ENCODE measurements at places on chromosomes 13 and 19. TPM values are rescaled to one million over a fixed set of nuclear protein-coding genes. Genes with fewer than 3 reads are reported as not detected.

USHBP1 gene
- total RNA-seq: 7.6 TPM

MEF2B gene
- 1.4 TPM for total RNA-seq

SRRM5 gene
- 0.16 TPM for total RNA-seq

DNA sequence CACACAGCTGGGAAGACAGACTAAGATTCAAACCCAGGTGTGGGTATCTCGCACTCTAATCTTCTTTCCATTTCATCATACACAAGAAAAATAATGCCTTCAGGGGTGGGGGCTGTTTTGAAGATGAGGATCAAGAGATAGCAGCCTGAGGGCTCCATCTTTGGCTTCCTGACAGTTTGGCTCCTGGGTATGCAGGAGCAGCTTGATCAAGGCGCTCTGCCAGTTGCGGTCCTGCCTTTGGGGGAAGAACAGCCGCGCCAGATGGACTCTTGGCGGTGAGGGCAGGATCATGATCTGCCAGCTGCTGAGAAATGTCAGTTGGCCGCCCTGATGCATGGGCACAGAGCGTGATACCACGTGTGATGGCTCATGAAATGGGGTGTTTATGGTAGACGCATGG, 119.1 kb downstream of the IER2 start:
- no peak for DNase-seq

- DNase-seq: no peak
Observed at GRCh38 chr13:68023838-68024581, 793.9 kb upstream of the PCDH9 start.

DNA sequence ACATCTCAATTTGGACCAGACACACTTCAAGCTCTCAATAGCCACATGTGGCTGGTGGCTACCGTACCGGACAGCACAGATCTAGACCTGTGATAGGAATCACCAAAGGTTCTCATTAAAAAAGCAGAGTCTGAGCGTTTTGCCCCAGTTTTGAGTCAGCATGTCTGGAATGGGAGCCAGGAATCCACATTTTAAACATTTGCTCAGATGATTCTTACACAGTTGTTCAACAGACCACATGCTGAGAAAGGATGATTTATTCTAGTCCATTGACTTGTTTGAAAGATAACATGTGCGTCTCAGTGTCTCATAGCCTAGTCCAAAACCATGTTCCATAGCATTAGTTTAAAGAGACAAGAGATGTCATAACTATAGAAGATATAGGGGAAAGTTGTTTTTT, 53.4 kb downstream of the FLT3 start:
- DNase-seq: no peak

- no peak for DNase-seq
Observed at GRCh38 chr13:32986552-32986951, 29.7 kb upstream of the KL start.

DNA sequence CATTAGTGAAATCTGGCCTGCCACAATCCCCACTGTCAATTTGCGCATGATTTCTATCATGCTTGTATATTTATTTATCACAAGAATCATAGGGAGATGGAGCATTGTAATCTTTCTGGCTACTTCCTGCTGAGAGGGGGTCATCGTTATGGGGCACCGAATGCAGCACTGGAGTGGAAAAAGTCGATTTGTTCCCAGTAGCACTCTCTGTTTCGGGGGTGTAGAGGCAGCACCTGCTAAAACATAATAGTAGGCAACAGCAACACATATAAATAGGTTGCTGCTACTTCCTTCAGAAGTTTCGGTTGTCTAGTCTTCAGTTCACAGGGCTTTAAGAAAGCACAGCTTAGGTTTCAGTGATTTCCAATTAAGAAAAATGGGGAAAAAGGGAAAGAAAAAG, 23.4 kb upstream of the CEACAM21 start:
- no peak for DNase-seq

DNA sequence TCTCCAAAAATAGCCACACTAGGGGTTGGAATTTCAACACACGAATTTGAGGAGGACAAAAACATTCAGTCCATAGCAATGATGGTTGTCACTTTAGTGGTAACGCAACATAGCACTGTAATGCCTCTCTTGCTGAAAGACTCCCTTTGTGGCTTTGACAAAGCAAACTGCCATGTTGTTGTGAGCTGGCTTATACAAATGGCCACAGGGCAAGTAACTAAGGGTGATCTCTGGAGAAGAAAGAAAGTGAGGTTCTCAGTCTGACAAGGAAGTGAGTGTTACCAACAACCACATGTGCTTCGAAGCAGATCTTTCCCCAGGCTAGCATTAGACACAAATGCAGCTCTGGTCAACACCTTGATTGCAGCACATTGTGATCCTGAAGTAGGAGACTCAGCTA, 79.1 kb upstream of the PCDH17 start:
- no peak for DNase-seq

GRCh38 chr19:33220735-33221134, 4.9 kb downstream of the SLC7A10 start:
- DNase-seq: peak; percentile 67

GRCh38 chr19:8501516-8501915, 924 bp downstream of the PRAM1 start:
- no peak for DNase-seq

- peak; percentile 91 for DNase-seq
Observed at GRCh38 chr19:4534836-4535658, at the start of gene PLIN5. Gene PLIN5, minus strand, starts transcription at chr19:4535224. Its CDS starts 1,150 bp downstream, at chr19:4534074.
